ENCODE measurements at places on chromosomes 1 and 21. TPM values are rescaled to one million over a fixed set of nuclear protein-coding genes. Genes with fewer than 3 reads are reported as not detected.

Gene NUAK2
- 8.6 TPM for total RNA-seq

Gene JAM2
- 0.65 TPM for total RNA-seq

Gene MCOLN3
- total RNA-seq, result not detected

Gene CFHR1
- 0.81 TPM for total RNA-seq

Gene CCDC181
- total RNA-seq, result not detected

Gene CFAP45
- not detected for total RNA-seq

Gene SPRR5
- not detected for total RNA-seq

Gene FHAD1
- total RNA-seq, result not detected

Gene FLG
- not detected for total RNA-seq

Gene SAMSN1
- not detected for total RNA-seq

Gene DTL
- total RNA-seq, result 2.6 TPM

Gene FAAH
- total RNA-seq, result 3.4 TPM

Gene MNDA
- total RNA-seq, result not detected

Gene RHBDL2
- not detected for total RNA-seq

Gene CSTB
- total RNA-seq, result 19.0 TPM

Gene SPATA45
- not detected for total RNA-seq

Gene CCDC17
- total RNA-seq, result 0.32 TPM

Gene GSTM4
- total RNA-seq, result 16.4 TPM

Gene BCAR3
- total RNA-seq, result 44.8 TPM

Gene LCE3D
- not detected for total RNA-seq

Measured in cardiac atrium fibroblast (primary cell).